Urinary bladder (tissue), 4 donors: ENCODE measurements at places on chromosomes 3 and 15. TPM values are rescaled to one million over a fixed set of nuclear protein-coding genes. Genes with fewer than 3 reads are reported as not detected.

CCDC14 gene
- 114 TPM for total RNA-seq

EEFSEC gene
- total RNA-seq = 4.2 TPM

RPS27L gene
- total RNA-seq = 48.1 TPM

RASGRP1 gene
- 0.74 TPM for total RNA-seq

CFAP100 gene
- total RNA-seq = not detected

C3orf80 gene
- 1.0 TPM for total RNA-seq

ANKRD63 gene
- not detected for total RNA-seq

LCTL gene
- total RNA-seq = not detected

CMTM8 gene
- 1.6 TPM for total RNA-seq

CCR2 gene
- total RNA-seq = 3.3 TPM

CHRD gene
- 9.1 TPM for total RNA-seq

SCG5 gene
- total RNA-seq = 14.9 TPM

PLOD2 gene
- total RNA-seq = 114 TPM

PLCB2 gene
- 3.9 TPM for total RNA-seq

PRR20G gene
- total RNA-seq = not detected

MST1R gene
- total RNA-seq = 1.7 TPM

KY gene
- 4.9 TPM for total RNA-seq

BUB1B gene
- total RNA-seq = 23.8 TPM

MINAR1 gene
- total RNA-seq = 4.9 TPM

PRC1 gene
- 75.8 TPM for total RNA-seq

AGBL1 gene
- 1.5 TPM for total RNA-seq

OR5K2 gene
- total RNA-seq = not detected

GP5 gene
- 0.90 TPM for total RNA-seq

LRRIQ4 gene
- not detected for total RNA-seq

PLCH1 gene
- 3.2 TPM for total RNA-seq

NEK10 gene
- total RNA-seq = 7.5 TPM

BDH1 gene
- 6.9 TPM for total RNA-seq

GPR15 gene
- not detected for total RNA-seq

FAM3D gene
- total RNA-seq = 6.5 TPM

GOLGA8S gene
- 0.21 TPM for total RNA-seq

SEMA3F gene
- 10.8 TPM for total RNA-seq

CHDH gene
- total RNA-seq = 0.58 TPM

RPL15 gene
- total RNA-seq = 2,735 TPM

FAM81A gene
- total RNA-seq = 2.0 TPM

MGA gene
- 115 TPM for total RNA-seq

ITIH1 gene
- total RNA-seq = not detected

KLHL40 gene
- 3.5 TPM for total RNA-seq

ADAMTS9 gene
- total RNA-seq = 120 TPM

SCG3 gene
- 1.9 TPM for total RNA-seq

ZCWPW2 gene
- total RNA-seq = 4.6 TPM
